ENCODE measurements at places on chromosomes 6 and 20. TPM values are rescaled to one million over a fixed set of nuclear protein-coding genes. Genes with fewer than 3 reads are reported as not detected.

CDH4 gene
- polyA plus RNA-seq, result 6.1 TPM

SLC13A3 gene
- 14.0 TPM for polyA plus RNA-seq

DNA sequence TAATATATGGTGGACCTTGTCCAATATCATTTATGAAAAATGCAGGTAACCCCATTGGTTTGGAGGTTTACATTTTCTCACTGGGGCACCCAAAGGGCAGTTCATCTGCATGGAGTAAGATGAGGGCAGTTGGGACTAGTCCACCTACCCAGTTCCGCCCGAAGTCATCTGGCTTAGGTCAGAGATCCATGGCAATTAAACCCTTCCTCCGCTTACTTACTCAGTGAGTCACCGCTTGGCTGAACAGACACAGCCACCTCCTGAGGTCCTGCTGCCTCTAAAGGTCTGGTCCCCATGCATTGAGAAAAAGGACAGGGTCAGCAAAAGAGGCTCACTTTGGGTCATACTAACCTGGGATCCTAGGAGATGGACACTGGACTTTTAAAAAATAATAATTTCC lies 102.9 kb upstream of the PRL start:
- no peak for DNase-seq

DNA sequence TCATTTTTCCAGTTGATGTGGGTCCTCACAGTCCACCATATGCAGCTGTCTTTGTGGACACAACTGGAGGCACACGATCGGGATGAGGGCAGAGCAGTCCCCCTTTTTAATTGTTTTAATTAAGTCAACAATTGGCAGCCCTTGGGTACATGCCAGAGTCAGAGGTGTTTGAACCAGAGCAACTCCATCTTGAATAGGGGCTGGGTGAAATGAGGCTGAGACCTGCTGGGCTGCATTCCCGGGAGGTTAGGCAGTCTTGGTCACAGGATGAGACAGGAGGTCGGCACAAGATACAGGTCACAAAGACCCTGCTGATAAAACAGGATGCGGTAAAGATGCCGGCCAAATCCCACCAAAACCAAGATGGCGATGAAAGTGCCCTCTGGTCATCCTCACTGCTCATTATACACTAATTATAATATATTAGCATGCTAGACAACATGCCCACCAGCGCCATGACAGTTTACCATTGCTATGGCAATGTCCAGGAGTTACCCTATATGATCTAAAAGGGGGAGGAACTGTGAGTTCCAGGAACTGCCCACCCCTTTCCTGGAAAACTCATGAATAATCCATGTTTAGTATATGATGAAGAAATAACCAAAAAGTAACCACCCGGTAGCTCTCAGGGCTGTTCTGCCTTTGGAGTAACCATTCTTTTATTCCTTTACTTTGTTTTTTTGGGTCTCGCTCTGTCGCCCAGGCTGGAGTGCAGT lies 31.8 kb upstream of the BLCAP start:
- no peak for DNase-seq

GRCh38 chr6:10411971-10412460 lies 2.9 kb downstream of the TFAP2A start:
- no peak for DNase-seq

DNA sequence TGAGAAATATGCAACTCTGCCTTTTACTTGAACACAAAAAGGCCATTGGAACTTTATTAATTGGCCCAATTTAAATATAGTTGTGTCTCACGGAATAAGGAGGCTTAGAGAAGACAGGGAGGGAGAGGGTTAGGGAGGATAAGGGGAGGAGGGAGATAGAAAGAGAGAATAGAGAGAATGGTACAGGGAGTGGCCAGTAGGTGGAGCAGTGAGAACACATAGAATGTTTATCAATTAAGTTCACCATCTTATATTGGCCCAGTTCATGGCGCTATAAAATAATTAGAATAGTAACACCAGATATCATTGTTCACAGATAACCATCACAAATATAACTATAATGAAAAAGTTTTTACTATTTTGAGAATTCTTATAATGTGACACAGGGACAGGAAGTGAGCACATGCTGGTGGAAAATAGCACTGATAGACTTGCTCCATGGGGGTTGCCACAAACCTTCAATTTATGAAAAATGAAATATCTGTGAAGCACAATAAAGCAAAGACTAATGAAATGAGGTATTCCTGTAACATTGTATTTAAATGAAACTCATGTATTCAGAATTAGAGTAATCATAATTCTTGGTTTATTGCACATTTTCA lies 374.1 kb upstream of the MANEA start:
- no peak for DNase-seq

DNA sequence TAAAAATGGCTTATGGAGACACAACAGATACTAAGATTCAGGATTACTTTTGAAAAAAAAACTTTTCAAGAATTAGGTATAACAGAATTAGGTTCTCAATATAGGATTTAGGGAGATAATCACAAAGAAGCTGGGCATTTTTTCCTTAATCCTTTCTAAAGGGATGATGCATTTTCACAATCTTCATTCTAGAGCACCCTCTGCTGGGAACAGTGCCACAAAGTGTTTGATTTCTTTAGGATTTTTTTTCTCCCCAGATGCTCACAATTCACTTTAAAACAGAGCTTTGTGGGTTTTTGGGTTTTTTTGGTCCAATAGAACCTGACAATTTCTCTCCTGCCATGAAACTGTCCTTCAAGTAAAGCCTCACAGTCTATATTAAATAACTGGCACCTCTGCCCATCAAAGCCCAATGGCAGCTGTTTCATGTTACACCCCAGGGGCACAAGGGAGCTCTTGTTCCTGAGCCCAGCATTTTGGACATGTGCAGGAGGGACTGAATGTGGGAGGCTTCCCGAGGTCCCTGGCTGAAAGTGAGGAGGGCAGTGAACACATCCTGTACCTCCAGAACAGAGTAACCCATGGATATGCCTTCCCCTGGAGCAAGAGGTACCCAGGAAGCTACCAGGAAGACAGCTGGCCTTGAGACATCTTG lies 39.7 kb downstream of the PREP start:
- no peak for DNase-seq

Data from right renal pelvis (tissue), 4 donors.